ENCODE measurements at places on chromosomes 12 and 14. TPM values are rescaled to one million over a fixed set of nuclear protein-coding genes. Genes with fewer than 3 reads are reported as not detected.

GRCh38 chr12:95099270-95099790, 25.9 kb upstream of the NR2C1 start:
- H3K4me3 ChIP-seq: no peak overlapping the region
- no peak for DNase-seq
- no peaks in the 10 kb centered on the region for H3K27me3 ChIP-seq
- H3K36me3 ChIP-seq: peaks cover 37% of the 10 kb centered on the region
- peaks cover 8% of the 10 kb centered on the region for H3K4me1 ChIP-seq

DNA sequence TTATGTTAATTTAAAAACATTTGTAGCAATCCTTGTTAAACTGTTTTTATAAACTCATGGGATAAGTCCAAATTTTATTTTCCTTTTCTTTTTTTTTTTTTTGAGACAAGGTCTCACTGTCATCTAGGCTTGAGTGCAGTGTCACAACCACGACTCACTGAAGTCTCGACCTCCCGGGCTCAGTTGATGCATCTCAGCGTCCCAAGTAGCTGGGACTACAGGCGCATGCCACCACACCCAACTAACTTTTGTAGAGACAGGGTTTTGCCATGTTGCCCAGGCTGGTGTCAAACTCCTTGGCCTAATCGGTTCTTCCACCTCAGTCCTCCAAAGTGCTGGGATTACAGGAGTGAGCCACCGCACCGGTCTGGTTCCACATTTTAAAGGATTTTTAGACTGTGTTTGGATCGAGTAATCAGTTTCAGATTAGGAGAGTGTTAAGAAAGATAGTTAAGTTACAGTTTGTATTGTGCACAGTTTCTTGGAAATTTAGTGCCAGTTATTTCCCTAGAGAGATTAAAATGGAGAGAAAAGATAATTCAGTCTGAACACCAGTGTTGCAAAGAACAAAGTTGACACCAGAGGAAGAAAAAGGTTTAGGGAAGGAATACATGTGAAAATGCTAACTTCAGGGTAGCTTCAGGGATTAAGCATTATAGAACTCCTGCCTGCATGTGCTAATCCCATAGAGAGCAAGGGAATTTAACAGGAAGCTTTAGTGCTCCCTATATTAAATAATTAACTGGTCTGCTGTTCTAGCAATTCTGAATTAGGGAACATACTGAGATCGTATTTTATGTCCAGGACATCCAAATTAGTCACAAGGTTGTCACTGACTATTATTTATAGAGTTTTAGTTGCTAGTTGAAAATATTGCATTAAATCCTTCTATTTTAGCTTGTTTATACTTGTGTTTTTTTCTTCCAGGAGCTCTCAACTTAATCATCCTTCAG, 10.1 kb downstream of the RAP1B start:
- H3K36me3 ChIP-seq: peaks cover 7% of the 10 kb centered on the region
- no peak for DNase-seq
- no peak overlapping the region for H3K4me3 ChIP-seq
- no peaks in the 10 kb centered on the region for H3K27me3 ChIP-seq

GRCh38 chr14:90809530-90810312, 6.5 kb downstream of the TTC7B start:
- H3K27me3 ChIP-seq: no peaks in the 10 kb centered on the region
- DNase-seq: no peak
- peaks cover 9% of the 10 kb centered on the region for H3K4me1 ChIP-seq

GRCh38 chr12:13175499-13175898, 21.0 kb upstream of the EMP1 start:
- no peak overlapping the region for H3K4me3 ChIP-seq
- no peaks in the 10 kb centered on the region for H3K27me3 ChIP-seq

Gene MAP3K9
- 9.4 TPM for total RNA-seq

- H3K36me3 ChIP-seq: no peaks in the 10 kb centered on the region
- H3K4me1 ChIP-seq: no peaks in the 10 kb centered on the region
- no peak overlapping the region for H3K4me3 ChIP-seq
- no peak for DNase-seq
- H3K27me3 ChIP-seq: no peaks in the 10 kb centered on the region
Observed at GRCh38 chr14:39212034-39212433, 21.7 kb upstream of the MIA2 start.

DNA sequence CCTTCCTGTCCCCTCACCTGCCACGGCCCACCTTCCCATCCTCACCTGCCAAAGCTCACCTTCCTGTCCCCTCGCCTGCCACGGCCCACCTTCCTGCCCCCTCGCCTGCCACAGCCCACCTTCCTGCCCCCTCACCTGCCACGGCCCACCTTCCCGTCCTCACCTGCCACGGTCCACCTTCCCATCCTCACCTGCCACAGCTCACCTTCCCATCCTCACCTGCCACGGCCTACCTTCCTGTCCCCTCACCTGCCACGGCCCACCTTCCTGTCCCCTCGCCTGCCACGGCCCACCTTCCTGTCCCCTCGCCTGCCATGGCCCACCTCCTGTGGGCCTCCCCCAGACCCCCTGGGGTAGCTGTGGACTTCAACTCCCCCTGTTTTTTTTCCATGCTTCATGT, 48.8 kb upstream of the GPR68 start:
- DNase-seq: peak; percentile 40
- no peak overlapping the region for H3K27ac ChIP-seq
- H3K36me3 ChIP-seq: peaks cover 84% of the 10 kb centered on the region
- H3K4me1 ChIP-seq: no peaks in the 10 kb centered on the region
- no peak overlapping the region for H3K4me3 ChIP-seq

- no peak overlapping the region for H3K4me3 ChIP-seq
- H3K27ac ChIP-seq: no peak overlapping the region
- H3K4me1 ChIP-seq: no peaks in the 10 kb centered on the region
- H3K27me3 ChIP-seq: no peaks in the 10 kb centered on the region
Observed at GRCh38 chr12:117079487-117079886, 19.7 kb downstream of the TESC start.

DNA sequence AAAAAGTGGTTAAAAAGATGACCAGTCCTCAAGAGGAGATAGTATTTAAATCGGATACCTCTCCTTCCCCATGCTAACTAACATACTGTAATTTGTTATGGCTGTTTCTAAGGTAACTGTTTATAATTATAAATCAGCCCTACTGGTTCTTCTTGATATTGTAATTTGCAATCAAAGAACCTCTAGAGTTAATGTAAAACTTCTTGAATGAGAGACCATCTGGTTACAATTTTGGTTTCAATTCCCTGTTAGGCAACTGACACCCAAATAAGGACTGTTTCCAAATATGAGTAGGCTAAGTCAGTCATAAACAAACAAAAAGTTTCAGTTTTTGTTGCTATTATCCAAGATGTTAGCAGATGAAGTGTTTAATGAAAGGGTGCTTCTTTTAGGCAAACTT, 120.2 kb upstream of the DNM1L start:
- no peaks in the 10 kb centered on the region for H3K27me3 ChIP-seq
- DNase-seq: no peak
- H3K27ac ChIP-seq: peak overlapping the region; percentile 47

Gene PFKM
- 39.1 TPM for total RNA-seq

DNA sequence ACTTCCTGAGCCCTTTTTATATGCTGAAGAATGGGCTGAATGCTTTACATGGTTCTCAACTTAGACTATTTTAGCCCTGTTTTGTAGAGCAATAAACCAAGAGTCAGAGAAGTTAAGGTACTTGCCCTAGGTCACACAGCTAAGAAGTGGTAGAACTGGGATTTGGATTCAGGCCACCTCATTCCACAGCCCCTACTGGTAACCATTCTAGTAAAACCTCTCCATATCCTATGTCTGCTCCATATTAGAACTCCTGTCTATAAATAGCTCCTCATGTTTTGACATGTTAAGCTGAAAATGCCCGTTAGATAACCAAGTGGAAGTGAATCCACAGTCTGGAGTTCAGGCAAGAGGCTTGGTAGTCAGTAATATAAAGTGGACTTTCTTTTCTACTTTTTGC, 111.6 kb downstream of the HECTD4 start:
- H3K4me1 ChIP-seq: no peaks in the 10 kb centered on the region
- DNase-seq: no peak
- H3K4me3 ChIP-seq: no peak overlapping the region
- no peaks in the 10 kb centered on the region for H3K27me3 ChIP-seq

Gene SLC4A8
- 8.3 TPM for total RNA-seq

DNA sequence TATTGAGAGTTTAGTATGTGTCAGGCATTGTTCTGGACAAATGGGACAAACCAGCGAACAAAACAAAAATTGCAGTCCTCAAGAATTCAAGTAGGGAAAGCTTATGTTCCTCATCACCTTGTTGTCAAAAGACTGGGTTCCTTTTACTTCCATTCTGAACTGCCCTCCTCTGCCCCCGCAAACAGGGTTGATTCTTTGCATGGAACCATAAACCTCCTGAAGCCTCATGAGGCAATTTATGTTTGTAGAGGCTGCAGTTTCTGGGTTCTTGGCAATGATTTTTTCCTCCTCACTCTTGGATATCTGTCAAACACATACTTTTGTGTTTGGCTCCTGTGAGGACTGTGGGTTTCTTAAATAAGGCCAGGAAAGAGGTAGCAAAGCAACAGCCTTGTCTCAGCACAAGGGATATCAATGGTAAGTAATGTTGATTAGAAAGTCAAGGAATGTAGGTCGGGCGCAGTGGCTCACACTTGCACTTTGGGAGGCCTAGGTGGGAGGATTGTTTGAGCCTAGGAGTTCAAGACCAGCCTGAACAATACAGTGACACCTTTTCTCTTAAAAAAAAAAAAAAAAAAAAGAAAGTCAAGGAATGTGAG, 13.9 kb downstream of the COPZ1 start:
- DNase-seq: no peak
- H3K36me3 ChIP-seq: peaks cover 36% of the 10 kb centered on the region
- no peak overlapping the region for H3K4me3 ChIP-seq

Gene NELL2
- 6.6 TPM for total RNA-seq

GRCh38 chr12:75852143-75852542, 179.4 kb downstream of the PHLDA1 start:
- no peaks in the 10 kb centered on the region for H3K27me3 ChIP-seq
- H3K4me3 ChIP-seq: no peak overlapping the region
- no peak for DNase-seq
- H3K36me3 ChIP-seq: no peaks in the 10 kb centered on the region
- H3K27ac ChIP-seq: no peak overlapping the region

GRCh38 chr12:42742716-42743115, 153.2 kb upstream of the PRICKLE1 start:
- H3K4me3 ChIP-seq: no peak overlapping the region
- H3K27me3 ChIP-seq: no peaks in the 10 kb centered on the region
- no peaks in the 10 kb centered on the region for H3K36me3 ChIP-seq
- peaks cover 18% of the 10 kb centered on the region for H3K4me1 ChIP-seq
- peak overlapping the region; percentile 24 for H3K27ac ChIP-seq
- no peak for DNase-seq

Gene TAS2R42
- not detected for total RNA-seq

- H3K4me1 ChIP-seq: no peaks in the 10 kb centered on the region
- no peak for DNase-seq
- no peak overlapping the region for H3K27ac ChIP-seq
- H3K27me3 ChIP-seq: no peaks in the 10 kb centered on the region
Observed at GRCh38 chr14:80718940-80719339, 222.6 kb downstream of the CEP128 start.

GRCh38 chr14:79011091-79011919, 841.1 kb downstream of the NRXN3 start:
- no peaks in the 10 kb centered on the region for H3K27me3 ChIP-seq
- H3K36me3 ChIP-seq: no peaks in the 10 kb centered on the region
- no peak overlapping the region for H3K4me3 ChIP-seq
- no peak overlapping the region for H3K27ac ChIP-seq

DNA sequence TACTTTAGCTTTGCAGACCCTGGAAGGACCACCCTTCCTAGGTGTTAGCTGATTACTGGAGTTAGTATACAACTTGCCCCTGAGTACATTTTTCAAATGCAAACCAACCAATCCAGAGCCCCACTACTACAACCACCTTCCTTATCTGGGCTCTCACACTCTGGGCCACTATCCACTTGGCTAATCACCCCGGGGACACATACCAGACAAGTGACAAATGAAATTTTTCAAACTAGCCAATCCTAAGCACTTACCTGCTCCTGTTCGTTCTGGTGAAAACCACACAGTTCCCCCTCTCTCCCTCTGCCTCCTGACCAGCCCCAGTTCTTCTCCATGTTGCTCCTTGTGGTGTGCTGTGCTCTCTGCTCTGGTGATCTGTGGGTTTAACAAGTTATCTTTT, 140.4 kb downstream of the CNTN1 start:
- H3K27ac ChIP-seq: no peak overlapping the region
- DNase-seq: no peak
- no peaks in the 10 kb centered on the region for H3K4me1 ChIP-seq
- no peak overlapping the region for H3K4me3 ChIP-seq

Gene LYZ
- 1,458 TPM for total RNA-seq

GRCh38 chr12:119946213-119946612, 42.8 kb upstream of the BICDL1 start:
- DNase-seq: no peak
- H3K4me3 ChIP-seq: no peak overlapping the region
- H3K4me1 ChIP-seq: no peaks in the 10 kb centered on the region
- no peaks in the 10 kb centered on the region for H3K36me3 ChIP-seq
- no peaks in the 10 kb centered on the region for H3K27me3 ChIP-seq
- no peak overlapping the region for H3K27ac ChIP-seq

- no peaks in the 10 kb centered on the region for H3K27me3 ChIP-seq
- H3K4me1 ChIP-seq: no peaks in the 10 kb centered on the region
- H3K4me3 ChIP-seq: no peak overlapping the region
- no peak for DNase-seq
- no peak overlapping the region for H3K27ac ChIP-seq
- H3K36me3 ChIP-seq: no peaks in the 10 kb centered on the region
Observed at GRCh38 chr12:80161612-80162011, 62.3 kb downstream of the OTOGL start.

- no peak overlapping the region for H3K27ac ChIP-seq
- no peak overlapping the region for H3K4me3 ChIP-seq
- H3K36me3 ChIP-seq: no peaks in the 10 kb centered on the region
- H3K27me3 ChIP-seq: no peaks in the 10 kb centered on the region
- DNase-seq: no peak
Observed at GRCh38 chr12:19915392-19916195, 452.7 kb upstream of the PDE3A start.

- no peak for DNase-seq
- H3K36me3 ChIP-seq: no peaks in the 10 kb centered on the region
Observed at GRCh38 chr12:52090291-52090690, 10.8 kb downstream of the SMIM41 start.

DNA sequence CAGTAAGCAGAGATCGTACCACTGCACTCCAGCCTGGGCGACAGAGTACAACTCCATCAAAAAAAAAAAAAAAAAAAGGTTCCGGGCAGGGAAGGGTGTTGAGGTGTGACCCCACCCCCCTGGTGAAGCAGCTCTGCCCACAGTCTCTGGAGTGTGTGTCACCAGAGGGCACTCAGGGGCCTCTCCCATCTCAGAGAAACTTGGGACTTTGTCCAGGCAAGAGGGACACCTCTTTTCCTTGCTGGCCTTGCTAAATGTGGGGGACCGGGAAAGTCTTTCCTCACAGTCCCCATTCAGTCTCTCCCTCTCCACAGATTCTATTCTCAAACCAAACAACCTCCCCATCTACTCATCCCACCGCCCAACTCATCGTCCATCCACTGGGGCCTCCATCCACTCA, 43.6 kb downstream of the RFLNA start:
- peaks cover 89% of the 10 kb centered on the region for H3K36me3 ChIP-seq
- no peaks in the 10 kb centered on the region for H3K4me1 ChIP-seq
- no peak for DNase-seq
- H3K4me3 ChIP-seq: no peak overlapping the region
